ENCODE measurements at places on chromosomes 2 and 18. TPM values are rescaled to one million over a fixed set of nuclear protein-coding genes. Genes with fewer than 3 reads are reported as not detected.

CXCR4 gene
- total RNA-seq: 0.29 TPM

DNA sequence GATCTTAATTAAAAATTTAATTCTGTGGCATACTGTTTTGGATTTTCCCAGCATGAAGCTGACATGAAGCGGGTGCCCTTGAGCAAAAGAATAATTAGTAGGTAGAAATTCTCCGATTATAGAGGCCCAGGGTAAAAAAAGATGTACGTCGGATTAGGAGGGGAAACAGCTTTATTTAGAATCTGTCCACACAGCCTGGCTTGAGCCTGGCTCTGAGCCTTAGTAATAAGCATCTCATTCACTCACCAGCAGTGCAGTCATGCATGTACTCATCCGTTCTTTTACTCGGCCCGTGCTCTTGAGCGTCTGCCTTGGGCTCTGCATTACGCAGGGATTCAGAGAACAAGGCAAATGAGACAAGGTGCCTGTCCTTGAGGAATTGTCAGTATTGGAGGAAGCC is 219.3 kb downstream of the AGAP1 start:
- no peak for DNase-seq
- no peak overlapping the region for H3K4me3 ChIP-seq
- H3K36me3 ChIP-seq: peaks cover 14% of the 10 kb centered on the region
- no peaks in the 10 kb centered on the region for H3K27me3 ChIP-seq

DNA sequence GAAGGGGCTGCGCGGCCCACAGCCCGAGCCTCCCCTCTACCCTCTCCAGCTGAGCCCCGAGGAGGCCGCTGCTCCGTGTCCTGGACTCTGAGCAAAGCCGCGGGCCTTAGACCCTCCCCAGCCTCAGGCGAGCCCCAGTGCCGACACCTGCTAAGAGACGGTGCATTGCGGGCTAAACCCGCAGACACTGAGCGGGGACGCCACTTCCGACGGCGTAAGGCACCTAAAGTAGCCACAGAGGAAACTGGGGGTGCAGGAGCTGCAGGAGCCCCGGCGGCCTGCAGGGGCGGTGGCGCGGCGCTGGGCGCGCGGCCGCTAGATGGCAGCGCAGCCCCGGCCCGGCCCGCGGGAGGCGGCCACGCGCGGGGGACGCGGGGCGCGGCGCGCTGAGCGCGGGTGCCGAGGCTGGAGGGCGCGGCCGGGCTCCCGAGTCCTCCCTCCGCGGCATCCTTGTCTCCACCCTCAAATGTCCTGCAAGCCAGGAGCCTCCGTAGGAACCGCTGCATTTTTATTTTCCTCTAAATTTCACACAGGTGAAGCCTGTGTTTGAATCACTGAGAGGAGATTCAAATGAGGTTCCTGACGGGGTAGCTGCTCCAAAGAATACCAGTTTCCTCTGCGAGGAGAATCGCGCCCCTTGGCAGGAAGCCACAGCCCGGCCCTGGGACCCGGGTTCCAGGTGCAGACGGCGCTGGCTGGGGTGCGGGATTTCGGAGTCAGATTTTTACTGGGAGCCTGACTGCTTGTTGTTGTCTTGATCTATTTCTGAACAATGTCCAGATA is 650.5 kb downstream of the GALR1 start:
- peaks cover 19% of the 10 kb centered on the region for H3K27me3 ChIP-seq
- DNase-seq: no peak
- H3K4me1 ChIP-seq: no peaks in the 10 kb centered on the region
- H3K36me3 ChIP-seq: no peaks in the 10 kb centered on the region
- no peak overlapping the region for H3K27ac ChIP-seq

MRO gene
- total RNA-seq: not detected

DNA sequence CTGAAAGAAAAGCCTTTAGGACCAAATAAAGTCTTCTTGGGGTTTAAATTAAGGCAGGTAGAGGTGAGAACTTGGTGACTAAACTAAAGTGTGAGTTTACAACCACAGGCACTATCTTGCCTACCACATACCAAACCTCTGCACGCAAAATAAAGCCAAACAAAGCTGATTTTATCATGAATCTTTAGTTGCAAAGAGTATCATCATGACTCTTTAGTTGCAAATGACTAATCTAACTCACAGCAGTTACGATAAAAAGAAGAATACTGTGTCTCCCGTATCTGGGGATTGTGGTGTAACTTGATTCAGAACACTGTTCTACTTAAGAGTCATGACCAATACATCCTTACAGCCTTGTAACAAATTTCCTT is 11.2 kb downstream of the CFAP210 start:
- H3K36me3 ChIP-seq: no peaks in the 10 kb centered on the region
- no peak for DNase-seq
- no peak overlapping the region for H3K4me3 ChIP-seq
- peak overlapping the region; percentile 92 for H3K27ac ChIP-seq

- no peaks in the 10 kb centered on the region for H3K27me3 ChIP-seq
- no peak for DNase-seq
- no peak overlapping the region for H3K27ac ChIP-seq
Observed at GRCh38 chr2:40436093-40436475, 15.8 kb downstream of the SLC8A1 start.

B3GNT7 gene
- total RNA-seq: not detected

All from HepG2 (cell line).